ENCODE measurements at places on chromosomes 13 and 19.
A peak's percentile ranks its signal among the peaks of the same experiment; 100 is the strongest.

DNA sequence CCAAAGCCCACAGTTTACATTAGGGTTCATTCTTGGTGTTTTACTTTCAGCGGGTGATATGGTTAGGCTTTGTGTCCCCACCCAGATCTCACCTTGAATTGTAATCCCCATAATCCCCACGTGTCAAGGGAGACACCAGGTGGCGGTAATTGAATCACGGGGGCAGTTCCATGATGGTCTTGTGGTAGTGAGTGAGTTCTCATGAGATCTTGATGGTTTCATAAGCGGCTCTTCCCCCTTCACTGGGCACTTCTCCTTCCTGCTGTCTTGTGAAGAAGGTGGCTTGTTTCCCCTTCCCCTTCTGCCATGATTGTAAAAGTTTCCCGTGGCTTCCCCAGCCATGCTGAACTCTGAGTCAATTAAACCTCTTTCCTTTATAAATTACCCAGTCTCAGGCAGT, 12.0 kb downstream of the FPR2 start:
- no peak for DNase-seq

GRCh38 chr13:113860665-113861432, 3.0 kb downstream of the GAS6 start:
- no peak for DNase-seq

- peak; percentile 17 for DNase-seq
Measured at GRCh38 chr13:27481766-27482165, 31.4 kb upstream of the MTIF3 start.

DNA sequence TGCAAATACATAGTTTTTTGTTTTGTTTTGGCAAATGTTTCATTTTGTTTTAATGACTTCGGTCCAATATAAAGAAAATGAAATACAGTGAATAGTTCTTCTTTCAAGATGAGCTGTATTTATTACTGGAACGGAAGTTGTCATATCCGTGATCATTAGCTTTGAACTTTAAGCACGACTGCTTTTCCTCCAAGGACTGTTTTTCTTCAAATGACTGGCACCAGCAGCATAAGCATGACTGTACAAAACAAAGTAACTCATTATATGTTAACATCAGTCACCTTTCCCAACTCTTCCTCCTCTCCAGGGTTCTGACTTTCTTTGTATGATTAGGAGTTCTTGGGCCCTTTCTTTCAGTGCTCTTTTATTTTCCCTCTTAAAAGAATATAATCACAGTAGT, 20.5 kb downstream of the EDNRB start:
- DNase-seq: no peak

All from GDM1 (cell line).